Stimulated activated CD4-positive, alpha-beta T cell treated with anti-CD3 and anti-CD28 coated beads, TNF-alpha, amount 100 ng/mL, for 4 hours (primary cell): ENCODE measurements at places on chromosomes 2 and 18.

GRCh38 chr2:116833052-116833451 is 981.4 kb upstream of the DDX18 start:
- DNase-seq = no peak

- no peak for DNase-seq
Measured at GRCh38 chr18:46040747-46041104, 31.3 kb downstream of the PSTPIP2 start.

- DNase-seq = no peak
Measured at GRCh38 chr2:219851169-219851568, 223.7 kb downstream of the SLC4A3 start.

DNA sequence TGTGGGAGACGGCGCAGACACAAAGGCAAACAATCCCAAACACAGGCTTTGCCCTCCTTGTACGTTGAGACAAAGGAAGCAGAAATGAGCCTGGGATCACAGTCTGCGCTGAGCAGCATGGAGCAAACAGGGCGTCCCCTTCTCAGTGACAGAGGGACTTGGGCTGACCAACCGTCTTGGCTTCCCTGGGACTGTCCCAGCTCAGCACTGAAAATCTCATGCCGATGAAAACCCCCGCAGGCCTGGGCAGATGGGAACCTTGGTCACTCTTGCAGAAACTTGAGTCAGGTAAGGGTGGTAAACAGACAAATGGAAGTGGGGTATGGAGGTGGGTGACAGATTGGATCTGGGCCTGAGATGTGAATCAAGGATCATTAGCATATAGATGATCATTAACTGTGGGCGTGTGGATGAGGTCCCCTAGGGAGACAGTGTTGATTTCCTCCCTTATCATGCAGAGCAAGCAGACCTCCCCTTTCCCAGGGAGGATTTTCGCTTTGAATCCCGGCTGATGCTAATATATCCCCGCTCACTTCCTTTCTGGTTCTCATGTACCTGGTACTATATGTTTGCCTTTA is 19.1 kb upstream of the SH3BP4 start:
- DNase-seq = no peak

- DNase-seq = no peak
Measured at GRCh38 chr2:204692790-204693189, 147.5 kb downstream of the PARD3B start.

GRCh38 chr2:5693287-5694201 is 1.4 kb downstream of the SOX11 start:
- DNase-seq = no peak

DNA sequence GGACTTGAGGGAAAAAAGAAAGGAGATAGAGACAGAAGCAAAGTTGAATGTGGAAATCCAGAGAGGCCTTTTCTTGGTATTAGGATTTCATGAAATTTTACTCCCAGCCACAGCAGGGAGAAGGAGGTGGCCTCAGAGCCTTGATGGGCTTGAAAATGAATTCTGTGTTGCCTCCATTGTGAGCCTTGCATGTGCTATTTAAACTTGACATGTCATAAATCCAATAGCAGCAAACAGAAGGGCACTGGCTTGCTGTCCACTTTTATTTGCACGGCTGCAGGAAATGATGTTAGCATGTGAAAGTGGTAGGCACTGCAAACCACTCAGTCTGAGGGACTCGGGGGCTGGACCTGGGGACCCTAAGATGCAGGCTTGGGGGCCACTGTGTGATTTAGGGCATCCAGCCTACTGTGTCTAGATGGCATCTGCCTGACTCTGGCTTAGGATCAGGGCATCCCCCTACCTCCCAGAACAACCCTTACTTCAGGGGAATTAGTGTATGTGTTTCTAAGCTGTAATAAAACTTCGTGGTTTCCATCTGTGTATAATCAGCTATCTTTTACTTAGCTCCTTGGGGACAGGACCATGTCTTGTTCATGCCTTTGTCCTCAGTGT is 139.1 kb upstream of the SKOR2 start:
- no peak for DNase-seq

- DNase-seq = no peak
Measured at GRCh38 chr18:56322406-56322805, 316.0 kb downstream of the TXNL1 start.

- DNase-seq = peak; percentile 18
Measured at GRCh38 chr2:203869223-203870042, 1.9 kb downstream of the CTLA4 start.

GRCh38 chr2:105396254-105397024 is 2.4 kb downstream of the FHL2 start:
- peak; percentile 21 for DNase-seq

DNA sequence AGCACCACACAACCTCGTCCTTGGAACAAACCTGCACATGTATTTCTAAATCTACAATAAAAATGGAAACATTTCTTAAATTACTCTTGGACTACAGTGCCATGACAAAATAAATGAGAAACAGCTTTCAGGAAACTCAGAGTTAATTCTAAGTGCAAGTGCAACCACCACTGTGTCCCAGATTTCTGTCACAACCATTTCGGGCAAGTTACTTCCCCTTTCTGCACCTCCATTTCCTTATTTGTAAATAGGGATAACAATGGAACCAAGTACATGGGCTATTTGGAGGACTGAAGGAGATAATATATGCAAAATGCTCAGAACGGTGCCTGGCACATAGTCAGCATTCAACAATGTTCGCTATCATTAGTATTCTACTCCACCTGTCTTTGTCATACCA is 93.2 kb downstream of the CACNB4 start:
- no peak for DNase-seq

- no peak for DNase-seq
Measured at GRCh38 chr18:13501891-13502290, 224.5 kb downstream of the FAM210A start.
